ENCODE measurements at places on chromosomes 12 and 14. TPM values are rescaled to one million over a fixed set of nuclear protein-coding genes. Genes with fewer than 3 reads are reported as not detected.

DNA sequence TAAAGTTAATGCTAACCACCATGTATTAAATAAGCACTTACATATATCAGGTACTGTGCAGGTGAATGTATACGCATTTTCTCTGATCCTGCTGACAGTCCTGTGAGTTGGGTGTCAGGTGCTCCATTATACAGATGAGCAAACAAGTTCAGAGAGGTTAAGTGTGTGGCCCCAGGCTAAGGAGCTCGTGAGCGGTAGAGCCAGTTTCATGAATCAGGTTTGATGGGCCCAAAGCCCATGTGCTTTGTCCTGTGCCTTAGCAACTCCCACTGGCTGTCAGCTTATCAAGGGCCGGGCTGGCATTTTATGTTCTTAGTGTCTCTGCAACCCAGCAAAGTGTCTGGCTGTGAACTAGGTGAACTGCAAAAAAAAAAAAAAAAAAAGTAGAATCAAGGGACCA is 701.2 kb upstream of the TBX3 start:
- DNase-seq, result no peak
- no peak overlapping the region for H3K27ac ChIP-seq
- H3K27me3 ChIP-seq, result no peaks in the 10 kb centered on the region
- no peak overlapping the region for H3K4me3 ChIP-seq
- H3K36me3 ChIP-seq, result no peaks in the 10 kb centered on the region

- no peak overlapping the region for H3K4me3 ChIP-seq
- no peaks in the 10 kb centered on the region for H3K27me3 ChIP-seq
- no peaks in the 10 kb centered on the region for H3K36me3 ChIP-seq
- no peaks in the 10 kb centered on the region for H3K4me1 ChIP-seq
- DNase-seq, result no peak
Observed at GRCh38 chr12:111178181-111179081, 190.5 kb downstream of the PHETA1 start.

GRCh38 chr12:112828541-112828940 is 37.0 kb downstream of the RPH3A start:
- no peaks in the 10 kb centered on the region for H3K36me3 ChIP-seq
- no peaks in the 10 kb centered on the region for H3K27me3 ChIP-seq
- no peak for DNase-seq
- no peak overlapping the region for H3K4me3 ChIP-seq

GRCh38 chr12:65668981-65669695 is 155.1 kb upstream of the HMGA2 start:
- H3K27me3 ChIP-seq, result no peaks in the 10 kb centered on the region
- H3K4me1 ChIP-seq, result no peaks in the 10 kb centered on the region
- H3K36me3 ChIP-seq, result no peaks in the 10 kb centered on the region
- no peak for DNase-seq

GRCh38 chr12:8771072-8771471 is 51.3 kb upstream of the A2ML1 start:
- DNase-seq, result no peak
- no peak overlapping the region for H3K4me3 ChIP-seq

DNA sequence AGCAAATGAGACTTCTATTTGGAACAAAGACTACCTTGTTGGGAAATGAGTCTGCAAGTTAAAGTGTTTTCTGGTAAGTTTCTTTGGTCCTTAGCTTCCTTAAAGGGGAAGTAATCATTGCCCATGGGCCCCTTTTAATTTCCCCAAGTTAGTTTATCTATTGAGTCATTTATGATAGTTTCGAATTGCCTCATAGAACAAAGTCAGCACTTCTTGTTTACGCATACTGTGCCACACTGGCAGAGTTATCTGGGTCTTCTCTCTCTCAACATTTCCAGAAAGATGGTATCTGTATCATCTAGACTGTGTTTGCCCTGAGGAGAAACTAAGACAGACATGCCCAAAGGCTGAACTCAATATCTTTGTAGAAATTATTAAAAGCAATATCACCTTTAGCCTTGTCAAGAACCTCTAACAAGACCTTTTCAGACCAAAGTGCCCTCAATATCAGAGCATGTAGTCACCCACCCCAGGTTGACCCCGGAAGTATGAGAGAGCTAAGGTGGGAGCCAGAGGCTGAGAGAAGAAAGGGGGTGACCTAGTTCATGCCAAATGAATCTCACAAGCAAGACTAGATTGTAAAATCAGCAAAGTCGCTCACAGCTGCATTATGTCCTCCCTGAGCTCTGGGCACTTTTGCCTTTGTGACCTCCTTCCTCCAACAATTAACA is 40.0 kb downstream of the GPR65 start:
- H3K4me1 ChIP-seq, result no peaks in the 10 kb centered on the region
- no peak overlapping the region for H3K27ac ChIP-seq
- H3K27me3 ChIP-seq, result no peaks in the 10 kb centered on the region
- H3K36me3 ChIP-seq, result no peaks in the 10 kb centered on the region
- no peak overlapping the region for H3K4me3 ChIP-seq
- DNase-seq, result no peak

GRCh38 chr14:74913986-74914573 is 9.0 kb downstream of the RPS6KL1 start:
- no peak overlapping the region for H3K27ac ChIP-seq
- no peaks in the 10 kb centered on the region for H3K36me3 ChIP-seq
- H3K27me3 ChIP-seq, result no peaks in the 10 kb centered on the region
- no peak overlapping the region for H3K4me3 ChIP-seq

GRCh38 chr12:123134826-123135225 is 16.1 kb downstream of the PITPNM2 start:
- no peaks in the 10 kb centered on the region for H3K27me3 ChIP-seq
- H3K27ac ChIP-seq, result peak overlapping the region; percentile 76
- H3K4me3 ChIP-seq, result no peak overlapping the region
- H3K4me1 ChIP-seq, result peaks cover 35% of the 10 kb centered on the region

DNA sequence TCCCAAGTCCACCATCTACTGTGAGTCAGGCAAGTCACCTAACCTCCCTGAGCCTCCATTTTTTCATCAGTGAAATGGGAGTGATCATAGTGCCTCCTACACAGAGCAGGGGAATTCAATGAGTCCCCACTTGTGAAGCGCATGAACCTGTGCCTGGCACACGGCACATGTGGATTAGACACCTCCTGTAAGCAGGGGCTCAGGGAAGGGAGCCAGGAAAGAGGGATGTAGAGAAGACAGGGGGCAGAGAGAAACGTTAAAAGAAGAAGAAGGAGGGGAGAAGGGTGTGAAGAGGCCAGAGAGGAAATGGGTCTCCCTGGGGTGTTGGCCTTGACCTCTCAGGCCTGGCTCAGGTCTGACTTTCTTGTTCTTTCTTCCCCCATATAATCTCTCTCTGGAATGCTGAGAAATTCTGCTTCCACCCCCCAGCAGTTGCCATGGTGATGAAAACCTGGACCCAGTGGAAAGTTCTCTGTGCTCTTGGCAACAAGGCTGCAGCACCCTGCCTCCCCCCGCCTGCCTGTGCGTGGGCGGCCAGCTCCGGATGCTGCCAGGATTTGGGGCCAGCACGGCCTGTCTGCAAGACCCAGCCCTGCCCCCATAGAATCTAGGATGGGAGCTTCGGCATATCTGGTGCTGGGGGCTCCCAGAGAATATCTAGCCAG is 94.5 kb downstream of the CALM1 start:
- DNase-seq, result peak; percentile 35
- H3K36me3 ChIP-seq, result no peaks in the 10 kb centered on the region
- H3K4me1 ChIP-seq, result peaks cover 13% of the 10 kb centered on the region
- H3K27ac ChIP-seq, result no peak overlapping the region
- no peak overlapping the region for H3K4me3 ChIP-seq
- no peaks in the 10 kb centered on the region for H3K27me3 ChIP-seq

- H3K4me3 ChIP-seq, result no peak overlapping the region
- no peaks in the 10 kb centered on the region for H3K36me3 ChIP-seq
- H3K4me1 ChIP-seq, result peaks cover 10% of the 10 kb centered on the region
- no peak for DNase-seq
Observed at GRCh38 chr14:102692334-102692733, 84.9 kb upstream of the TRAF3 start.

DNA sequence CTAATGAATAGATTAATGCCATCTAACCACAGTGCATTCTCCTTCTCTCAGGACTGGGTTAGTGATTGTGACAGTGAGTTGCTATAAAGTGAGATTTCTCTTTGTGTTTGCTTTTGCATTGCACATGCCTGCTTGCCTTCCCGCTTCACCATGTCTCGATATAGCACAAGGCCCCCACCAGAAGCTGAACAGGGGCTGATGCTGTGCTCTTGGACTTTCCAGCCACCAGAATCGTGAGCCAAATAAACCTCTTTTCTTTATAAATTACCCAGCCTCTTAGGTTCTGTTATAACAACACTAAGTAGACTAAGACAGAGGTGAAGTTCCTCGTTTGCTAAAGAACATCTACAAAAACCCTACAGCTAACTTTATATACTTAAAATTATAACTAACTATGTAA is 173.0 kb downstream of the KIF26A start:
- H3K27ac ChIP-seq, result no peak overlapping the region
- H3K4me1 ChIP-seq, result no peaks in the 10 kb centered on the region
- H3K27me3 ChIP-seq, result no peaks in the 10 kb centered on the region
- H3K4me3 ChIP-seq, result no peak overlapping the region

GRCh38 chr14:38203929-38204718 is 3.6 kb upstream of the SSTR1 start:
- peaks cover 1% of the 10 kb centered on the region for H3K4me1 ChIP-seq
- H3K4me3 ChIP-seq, result no peak overlapping the region
- no peak overlapping the region for H3K27ac ChIP-seq

DNA sequence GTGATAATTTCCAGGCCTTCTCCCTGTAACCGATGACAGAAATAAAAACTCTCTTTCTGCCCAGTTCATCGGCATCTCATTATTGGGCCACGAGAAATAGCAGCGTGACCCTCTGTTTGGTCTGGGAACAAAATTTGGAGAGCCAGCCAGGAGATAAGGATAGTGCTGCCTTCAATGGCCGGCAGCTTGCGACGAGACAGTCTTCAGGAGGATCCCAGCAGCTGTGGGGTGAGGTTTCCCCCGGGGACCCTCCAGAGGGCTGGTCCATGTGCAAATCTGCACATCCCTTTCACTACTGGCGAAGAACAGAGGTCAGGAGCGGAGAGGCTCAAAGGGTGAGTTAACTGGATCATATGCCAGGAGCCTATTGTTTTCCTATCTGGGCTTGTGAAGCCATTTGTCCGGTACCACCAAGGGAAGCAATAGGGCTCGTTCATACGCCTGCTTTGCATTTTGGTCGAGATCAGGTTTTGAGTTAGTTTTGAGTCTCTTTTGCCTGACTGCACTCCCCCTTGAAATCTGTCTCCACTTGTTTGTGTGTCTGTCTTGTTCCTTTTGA is 4.8 kb downstream of the SLC39A2 start:
- H3K4me1 ChIP-seq, result no peaks in the 10 kb centered on the region
- no peak overlapping the region for H3K4me3 ChIP-seq
- H3K27me3 ChIP-seq, result no peaks in the 10 kb centered on the region
- H3K36me3 ChIP-seq, result no peaks in the 10 kb centered on the region
- H3K27ac ChIP-seq, result no peak overlapping the region

DNA sequence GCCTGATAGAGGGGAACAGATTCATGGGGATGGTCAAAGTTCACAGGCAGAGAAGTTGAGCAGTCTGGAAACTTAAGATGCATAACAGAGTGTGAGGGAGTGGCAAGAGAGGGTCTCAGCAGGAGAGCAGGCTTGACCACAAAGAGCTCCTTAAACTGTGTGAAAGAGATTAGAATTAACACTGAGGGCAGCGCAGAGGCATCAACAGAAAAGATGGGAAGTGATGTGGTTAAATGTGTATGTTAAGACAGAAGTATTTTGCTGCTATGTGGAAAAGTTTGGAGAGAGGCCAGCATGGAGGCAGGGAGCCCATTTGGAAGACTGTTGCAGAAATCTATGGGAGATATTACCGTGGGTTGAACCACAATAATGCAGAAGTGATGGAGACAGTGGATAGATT is 122.7 kb upstream of the LMNTD1 start:
- H3K36me3 ChIP-seq, result no peaks in the 10 kb centered on the region
- no peaks in the 10 kb centered on the region for H3K4me1 ChIP-seq
- no peak overlapping the region for H3K4me3 ChIP-seq
- no peaks in the 10 kb centered on the region for H3K27me3 ChIP-seq

DNA sequence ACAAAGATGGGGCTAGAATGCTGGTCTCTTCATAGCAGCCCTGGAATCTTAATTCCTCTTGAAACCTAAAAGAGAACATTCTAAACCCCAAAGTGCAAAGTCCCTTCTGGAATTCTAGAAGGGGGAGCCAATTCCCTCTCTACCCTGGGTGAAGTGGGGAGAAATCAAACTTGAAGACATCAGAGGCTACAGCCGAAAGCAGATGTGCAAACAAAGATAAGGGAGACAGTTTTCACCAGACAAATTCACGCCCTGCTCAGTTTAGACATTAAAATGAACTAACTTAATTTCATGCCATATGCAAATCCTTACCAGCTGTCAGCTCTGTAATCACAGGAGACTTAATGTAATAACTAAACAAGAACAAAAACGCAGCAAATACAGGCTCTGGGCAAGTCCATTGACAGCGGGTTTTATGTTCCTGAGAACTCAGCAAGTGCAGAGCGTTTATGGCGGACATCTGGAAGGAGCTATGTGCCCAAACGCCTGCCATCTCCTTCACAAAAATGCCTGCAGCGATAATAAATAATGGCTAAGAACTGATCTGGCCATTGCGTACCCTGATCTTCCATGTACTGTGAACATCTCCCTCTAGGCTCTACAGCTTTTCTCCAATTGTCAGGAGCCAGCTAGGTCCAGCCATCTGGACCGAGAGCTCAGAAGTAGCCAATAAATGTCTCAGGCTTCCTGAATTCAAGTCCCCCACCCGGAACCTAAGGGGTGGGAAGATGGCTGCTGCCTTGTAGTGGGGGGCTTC is 19.1 kb upstream of the FICD start:
- no peaks in the 10 kb centered on the region for H3K27me3 ChIP-seq
- H3K4me1 ChIP-seq, result no peaks in the 10 kb centered on the region
- H3K27ac ChIP-seq, result no peak overlapping the region
- no peak for DNase-seq

GRCh38 chr12:1630133-1630826 is 1.2 kb downstream of the WNT5B start:
- peak overlapping the region; percentile 55 for H3K4me3 ChIP-seq
- DNase-seq, result peak; percentile 69

DNA sequence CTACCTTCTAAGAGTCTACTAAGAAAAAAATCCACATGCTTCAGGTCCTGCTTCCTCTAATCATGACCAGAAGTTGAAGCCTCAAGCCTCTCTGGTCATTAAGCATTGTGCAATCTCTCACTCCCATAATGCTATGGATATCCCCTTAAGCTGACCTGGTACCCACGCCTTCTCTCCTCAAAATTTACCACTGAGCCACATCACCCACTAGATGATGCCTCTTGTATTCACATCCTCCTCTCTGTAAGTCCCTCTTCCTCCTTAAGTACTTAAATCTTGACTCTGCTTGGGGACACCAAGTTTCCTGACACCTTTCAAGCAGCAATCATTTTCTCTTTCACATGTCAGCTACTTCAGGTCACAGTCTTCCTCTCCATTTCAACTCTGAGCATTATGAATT is 9.8 kb downstream of the GALNT4 start:
- H3K27ac ChIP-seq, result no peak overlapping the region
- no peaks in the 10 kb centered on the region for H3K4me1 ChIP-seq
- no peaks in the 10 kb centered on the region for H3K36me3 ChIP-seq
- no peak overlapping the region for H3K4me3 ChIP-seq
- no peaks in the 10 kb centered on the region for H3K27me3 ChIP-seq

- no peaks in the 10 kb centered on the region for H3K4me1 ChIP-seq
- no peaks in the 10 kb centered on the region for H3K36me3 ChIP-seq
- no peak overlapping the region for H3K4me3 ChIP-seq
- DNase-seq, result peak; percentile 56
Observed at GRCh38 chr12:43444940-43445564, 107.0 kb downstream of the ADAMTS20 start.

Gene ADAM20
- total RNA-seq, result 3.4 TPM

Gene TEAD4
- 50.9 TPM for total RNA-seq

Gene DAO
- not detected for total RNA-seq
